SHP77 (cell line): ENCODE measurements at places on chromosomes 4 and X.
A peak's percentile ranks its signal among the peaks of the same experiment; 100 is the strongest.

- DNase-seq: no peak
Measured at GRCh38 chrX:14598330-14598729, 69.0 kb downstream of the GLRA2 start.

DNA sequence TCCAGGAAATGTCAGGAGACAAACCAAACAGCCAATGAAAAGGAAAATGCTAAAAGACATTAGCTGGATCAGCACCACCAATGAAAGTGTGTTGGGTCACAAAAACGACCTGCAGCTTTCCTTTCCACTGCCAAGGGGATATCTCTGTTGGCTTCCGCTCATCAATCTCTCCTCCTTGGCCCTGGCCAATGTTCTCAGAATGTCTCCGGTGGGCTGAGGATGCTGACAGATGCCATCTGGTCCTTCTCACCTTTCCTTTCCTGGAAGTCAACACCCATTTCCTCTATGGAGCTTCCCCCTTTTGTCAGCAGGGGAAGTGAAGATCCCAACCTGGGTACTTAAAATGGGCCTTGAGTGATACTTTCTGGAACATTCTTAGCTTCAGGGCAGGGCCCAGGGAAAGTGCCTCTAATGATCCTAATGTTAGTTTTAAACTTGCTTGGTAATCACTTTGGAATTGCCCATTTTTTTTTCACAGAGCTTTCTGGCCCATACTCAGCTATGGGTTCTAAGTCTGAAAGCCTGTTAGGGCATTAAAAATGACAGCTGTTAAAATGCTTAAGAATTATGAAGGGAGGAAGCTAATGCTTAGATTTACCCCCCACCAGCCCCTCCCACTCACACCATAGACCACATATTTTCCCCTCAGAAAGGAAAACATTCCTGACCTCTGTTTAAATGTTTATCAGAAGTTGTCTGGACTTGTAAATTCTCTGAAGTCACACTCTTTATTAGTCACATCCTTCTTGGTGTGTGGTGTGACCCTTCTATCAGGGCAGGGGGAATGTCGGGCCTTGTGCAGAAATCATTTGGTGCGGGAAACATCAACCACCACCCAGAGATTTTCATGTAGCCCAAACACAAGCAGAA is 29.2 kb downstream of the IGFBP7 start:
- no peak for DNase-seq

GRCh38 chr4:53821179-53821851 is 230.0 kb upstream of the LNX1 start:
- DNase-seq: no peak

DNA sequence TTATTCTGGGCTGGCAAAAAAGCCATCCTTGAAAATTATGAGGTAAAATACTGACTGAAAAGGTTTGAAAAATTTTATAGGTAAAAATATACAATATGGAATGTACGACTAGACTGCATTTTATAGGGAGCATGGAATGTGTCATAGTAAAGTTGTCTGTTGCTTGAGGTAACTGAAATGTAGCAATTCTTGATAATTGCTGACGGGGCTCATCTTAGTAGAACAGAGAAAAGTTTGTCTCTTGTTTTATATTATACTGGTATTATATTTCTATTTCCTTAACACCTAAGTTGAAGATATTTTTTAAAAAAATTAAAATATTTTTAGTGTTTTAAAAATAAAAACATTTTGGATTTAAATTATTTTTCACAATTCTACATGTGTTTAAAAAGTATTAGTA is 11.0 kb downstream of the GRIA2 start:
- no peak for DNase-seq

- no peak for DNase-seq
Measured at GRCh38 chr4:22047793-22048192, 99.2 kb upstream of the KCNIP4 start.

GRCh38 chr4:152368001-152368400 is 167.9 kb downstream of the FBXW7 start:
- DNase-seq: peak; percentile 76
